ENCODE measurements at places on chromosomes 2 and 18.
A peak's percentile ranks its signal among the peaks of the same experiment; 100 is the strongest.

DNA sequence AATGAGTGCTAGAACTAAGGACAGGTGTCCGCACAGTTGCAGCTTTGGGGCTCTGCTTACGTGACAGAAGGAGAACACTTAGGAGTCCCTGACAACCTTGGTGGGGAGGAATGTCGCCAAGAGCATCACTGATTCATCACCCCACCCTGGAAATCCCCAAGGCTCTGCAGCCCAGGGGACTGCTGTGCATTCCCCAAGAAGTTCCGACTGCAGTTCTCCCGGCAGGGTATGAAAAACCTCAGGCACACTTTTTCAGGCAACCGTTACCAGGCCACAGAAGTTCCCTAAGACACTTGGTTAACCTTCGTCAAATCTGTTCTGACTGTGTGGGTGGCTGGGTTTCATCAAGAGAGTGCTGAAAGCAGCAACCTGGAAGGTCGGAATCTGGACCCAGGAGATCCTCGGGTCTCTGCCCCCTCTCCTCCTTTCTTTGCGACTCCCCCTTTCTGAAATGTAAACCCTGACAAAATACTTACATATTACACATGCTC, 192.1 kb upstream of the CXCR4 start:
- no peak for DNase-seq

GRCh38 chr2:134391751-134392160, 137.9 kb downstream of the MGAT5 start:
- no peak for DNase-seq

DNA sequence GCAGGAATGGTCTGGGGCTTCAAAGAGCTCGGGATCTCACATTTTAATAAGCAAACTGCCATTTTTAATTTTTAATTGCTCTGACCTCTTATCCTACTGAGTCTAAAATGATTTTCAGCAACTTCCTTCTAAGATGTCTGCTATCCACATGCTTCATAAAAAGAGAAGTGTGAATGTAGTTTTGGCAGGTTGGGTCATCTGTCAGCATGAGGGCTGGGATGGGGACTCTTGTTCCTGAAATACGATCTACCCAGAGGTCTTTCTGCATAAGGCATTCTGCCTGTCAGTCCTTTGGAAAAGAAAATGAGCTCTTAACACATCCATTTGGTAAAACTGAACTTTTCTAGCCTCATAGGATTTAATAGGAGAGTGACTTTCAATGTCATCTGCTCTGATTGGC, 252.8 kb upstream of the APCDD1 start:
- no peak for DNase-seq

GRCh38 chr2:121142452-121142851, 142.6 kb downstream of the TFCP2L1 start:
- DNase-seq = no peak

GRCh38 chr2:61125798-61126197, 36.2 kb upstream of the C2orf74 start:
- DNase-seq = no peak

DNA sequence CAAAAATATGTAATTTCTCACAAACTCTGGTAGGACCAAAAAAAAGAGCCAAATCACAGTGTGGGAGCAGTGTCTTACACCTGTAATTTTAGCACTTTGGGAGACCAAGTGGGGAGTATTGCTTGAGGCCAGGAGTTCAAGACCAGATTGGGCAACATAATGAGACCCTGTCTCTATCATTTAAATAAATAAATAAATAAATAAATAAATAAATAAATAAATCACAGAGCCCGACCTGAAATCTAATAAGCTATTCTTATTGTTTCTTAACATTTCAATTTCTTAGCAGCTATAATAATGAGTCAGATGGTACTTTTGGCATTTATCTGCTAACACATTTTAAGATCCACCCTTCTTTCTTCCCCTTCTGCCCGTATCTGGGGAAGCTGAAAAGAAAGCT, 1229.6 kb downstream of the SUCLG1 start:
- DNase-seq = no peak

- no peak for DNase-seq
These were observed 46.5 kb downstream of the TET3 start for GRCh38 chr2:74031221-74031620.

DNA sequence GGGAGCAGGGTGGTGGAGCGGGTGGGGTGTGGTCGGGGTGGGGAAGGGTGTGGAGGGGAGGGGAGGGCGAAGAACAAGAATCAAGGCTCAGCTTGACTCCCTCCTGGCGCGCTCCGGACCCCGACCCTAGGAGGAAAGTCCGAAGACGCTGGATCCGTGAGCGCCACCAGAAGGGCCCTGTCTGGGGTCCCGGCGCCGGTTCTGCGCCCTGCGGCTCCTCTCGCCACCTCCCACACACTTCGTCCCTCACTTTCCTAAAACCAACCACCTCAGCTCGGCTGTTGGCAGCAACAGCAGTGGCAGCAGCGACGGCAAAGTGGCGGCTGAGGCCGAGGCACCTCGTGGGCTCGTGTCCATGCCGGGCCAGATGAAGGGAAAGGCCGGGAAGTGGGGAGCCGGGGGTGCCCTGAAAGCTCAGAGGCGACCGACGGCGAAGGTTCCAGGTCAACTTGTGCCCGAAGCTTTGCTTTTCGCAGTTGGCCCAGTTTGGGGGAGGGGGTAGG, 2.1 kb downstream of the KLHL14 start:
- DNase-seq = no peak

DNA sequence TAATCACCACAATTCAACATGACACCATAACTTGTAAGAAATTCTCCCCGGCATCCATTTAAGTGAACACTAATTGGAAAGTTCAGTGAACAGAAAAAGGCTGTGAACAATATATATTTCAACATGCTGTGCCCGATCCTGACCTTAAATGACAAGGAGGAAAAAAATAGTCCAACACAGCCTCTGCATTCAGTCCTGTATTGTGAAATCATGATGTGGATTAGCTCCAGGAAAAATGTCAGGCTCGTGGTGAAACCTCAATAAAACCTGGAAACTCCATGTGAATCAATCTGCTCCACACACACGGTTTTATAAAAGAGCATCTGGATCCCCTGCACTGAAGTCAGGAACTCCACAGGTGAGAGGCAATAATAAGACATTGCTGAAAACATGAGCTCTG, 145.4 kb upstream of the SPOPL start:
- DNase-seq = no peak

GRCh38 chr18:9973470-9973869, 59.7 kb downstream of the VAPA start:
- no peak for DNase-seq

- peak; percentile 73 for DNase-seq
These were observed 115.0 kb downstream of the SPTBN1 start for GRCh38 chr2:54570925-54571694.

DNA sequence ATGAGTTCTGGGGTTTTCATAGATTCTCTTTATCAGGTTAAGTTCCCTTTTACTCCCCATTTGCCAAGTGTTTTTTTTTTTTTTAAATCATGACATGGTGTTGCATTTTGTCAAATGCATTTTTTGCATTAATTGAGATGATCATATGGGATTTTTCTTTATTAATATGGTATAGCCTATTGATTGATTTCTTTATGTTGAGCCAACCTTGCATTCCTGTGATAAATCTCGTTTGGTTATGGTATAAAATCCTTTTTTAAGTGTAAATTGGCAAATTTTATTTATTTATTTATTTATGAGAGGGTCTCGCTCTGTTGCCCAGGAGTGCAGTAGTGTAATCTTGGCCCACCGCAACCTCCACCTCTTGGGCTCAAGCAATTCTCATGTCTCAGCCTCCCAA, 81.5 kb upstream of the ACVR1 start:
- no peak for DNase-seq

- no peak for DNase-seq
These were observed 979.5 kb upstream of the CELF4 start for GRCh38 chr18:38545071-38545470.

- DNase-seq = no peak
These were observed 10.4 kb downstream of the CIB4 start for GRCh38 chr2:26630669-26631360.

- no peak for DNase-seq
These were observed 120.1 kb upstream of the TWIST2 start for GRCh38 chr2:238727585-238728329.

DNA sequence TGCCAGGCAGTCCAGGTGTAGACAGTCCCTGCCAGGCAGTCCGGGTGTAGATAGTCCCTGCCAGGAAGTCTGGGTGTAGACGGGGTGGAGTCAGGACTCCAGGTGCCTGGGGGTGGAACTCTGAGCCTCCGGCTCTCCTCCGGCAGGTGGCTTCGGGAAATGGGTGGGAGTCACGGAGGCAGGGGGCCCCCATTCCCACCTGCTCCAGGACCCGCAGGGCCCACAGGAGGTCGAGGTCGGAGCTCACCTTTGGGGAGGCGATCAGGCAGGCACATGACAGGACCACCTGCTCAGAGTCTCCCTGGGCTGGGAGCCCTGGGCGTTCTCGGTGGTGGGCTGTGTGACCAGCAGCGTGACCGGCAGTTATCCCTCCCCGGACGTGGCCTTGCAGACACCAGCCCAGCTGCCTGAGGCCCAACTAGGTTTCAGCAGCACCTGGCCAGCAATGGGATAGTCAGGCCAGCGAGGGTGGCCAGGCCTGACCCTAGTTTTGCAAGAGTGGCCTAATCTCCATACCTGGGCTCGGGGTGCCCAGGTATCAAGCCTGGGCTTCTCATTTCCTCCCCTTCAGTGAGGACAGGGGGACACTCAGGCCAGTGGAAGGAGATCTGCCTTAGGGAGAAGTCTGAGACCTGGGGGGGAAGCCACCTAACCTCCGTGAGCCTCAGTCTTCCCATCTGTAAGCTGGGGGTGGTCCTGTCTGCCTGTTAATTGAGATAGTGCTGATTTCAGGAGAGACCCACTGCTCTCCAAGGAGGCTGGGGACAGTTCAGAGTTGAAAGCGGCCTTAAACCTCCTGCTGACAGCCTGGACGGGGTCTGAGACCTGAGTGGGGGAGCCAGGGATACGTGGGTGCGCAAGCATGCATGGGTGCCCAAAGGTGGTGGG, 13.2 kb downstream of the GPC1 start:
- no peak for DNase-seq

DNA sequence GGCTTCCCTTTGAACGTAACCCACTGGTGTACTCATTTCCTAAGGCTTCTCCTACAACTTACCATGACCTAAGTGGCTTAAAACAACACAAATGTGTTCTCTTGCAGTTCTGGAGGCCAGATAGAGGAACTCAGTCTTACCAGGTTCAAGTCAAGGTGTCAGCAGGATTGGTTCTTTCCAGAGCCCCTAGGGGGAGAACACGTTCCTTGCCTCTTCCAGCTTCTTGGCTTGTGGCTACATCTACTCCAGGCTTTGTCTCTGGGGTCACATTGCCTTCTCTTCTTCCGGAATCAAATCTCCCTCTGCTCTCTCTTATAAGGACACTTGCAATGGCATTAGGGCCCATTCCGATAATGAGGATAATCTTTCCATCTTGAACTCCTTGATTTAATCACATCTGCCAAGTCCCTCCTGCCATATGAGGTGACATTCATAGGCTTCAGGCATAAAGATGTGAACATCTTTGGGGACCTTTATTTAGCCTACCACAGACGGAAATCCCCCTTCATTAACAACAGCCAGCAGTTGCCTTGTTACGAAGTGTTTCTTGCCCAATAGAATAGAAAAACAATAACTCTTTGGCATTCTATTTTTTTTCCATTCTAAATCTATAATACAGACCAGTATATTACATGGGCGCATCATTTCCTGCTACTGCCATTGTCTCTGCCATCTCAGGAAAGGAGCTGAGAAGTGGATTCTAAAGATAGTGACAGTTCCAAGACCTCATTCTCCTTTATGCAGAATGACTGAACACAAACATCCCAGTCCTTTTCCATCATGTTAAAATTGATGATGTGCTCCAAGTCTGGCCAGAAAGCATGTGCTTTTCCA, 362.0 kb downstream of the ZNF521 start:
- DNase-seq = no peak

DNA sequence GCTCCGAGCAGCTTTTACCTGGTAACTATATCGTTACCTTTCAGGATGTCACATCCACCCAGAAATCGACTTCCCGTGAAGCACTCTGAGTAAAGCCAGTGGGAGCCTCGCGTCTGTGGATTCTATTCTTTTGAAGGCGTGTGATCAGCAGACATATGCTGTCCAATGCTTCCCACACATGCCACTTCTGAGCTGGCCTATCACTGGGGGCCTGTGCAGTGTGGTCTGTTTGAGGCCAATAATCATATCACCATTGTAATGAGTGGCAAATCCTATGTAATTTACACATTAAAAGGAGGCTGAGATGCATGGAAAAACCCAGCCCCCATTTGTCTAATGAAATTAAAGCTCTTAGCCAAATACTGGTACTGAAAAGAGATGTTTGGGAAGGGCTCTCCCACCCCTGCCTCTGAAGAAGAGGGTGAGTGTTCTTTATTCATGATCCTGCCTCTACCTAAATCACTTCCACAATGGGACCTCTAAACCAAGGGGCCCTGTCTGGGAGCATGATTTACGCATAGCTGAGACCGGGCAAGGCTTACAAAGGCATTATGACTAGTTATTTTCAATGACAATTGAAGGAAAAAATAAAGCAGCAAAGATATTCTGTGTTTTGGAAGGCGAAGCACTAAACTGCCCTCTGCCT, 686.8 kb downstream of the ZEB2 start:
- no peak for DNase-seq

GRCh38 chr2:236879416-236879963, 206.2 kb upstream of the COPS8 start:
- no peak for DNase-seq

GRCh38 chr2:198452327-198452726, 647.9 kb downstream of the PLCL1 start:
- no peak for DNase-seq

DNA sequence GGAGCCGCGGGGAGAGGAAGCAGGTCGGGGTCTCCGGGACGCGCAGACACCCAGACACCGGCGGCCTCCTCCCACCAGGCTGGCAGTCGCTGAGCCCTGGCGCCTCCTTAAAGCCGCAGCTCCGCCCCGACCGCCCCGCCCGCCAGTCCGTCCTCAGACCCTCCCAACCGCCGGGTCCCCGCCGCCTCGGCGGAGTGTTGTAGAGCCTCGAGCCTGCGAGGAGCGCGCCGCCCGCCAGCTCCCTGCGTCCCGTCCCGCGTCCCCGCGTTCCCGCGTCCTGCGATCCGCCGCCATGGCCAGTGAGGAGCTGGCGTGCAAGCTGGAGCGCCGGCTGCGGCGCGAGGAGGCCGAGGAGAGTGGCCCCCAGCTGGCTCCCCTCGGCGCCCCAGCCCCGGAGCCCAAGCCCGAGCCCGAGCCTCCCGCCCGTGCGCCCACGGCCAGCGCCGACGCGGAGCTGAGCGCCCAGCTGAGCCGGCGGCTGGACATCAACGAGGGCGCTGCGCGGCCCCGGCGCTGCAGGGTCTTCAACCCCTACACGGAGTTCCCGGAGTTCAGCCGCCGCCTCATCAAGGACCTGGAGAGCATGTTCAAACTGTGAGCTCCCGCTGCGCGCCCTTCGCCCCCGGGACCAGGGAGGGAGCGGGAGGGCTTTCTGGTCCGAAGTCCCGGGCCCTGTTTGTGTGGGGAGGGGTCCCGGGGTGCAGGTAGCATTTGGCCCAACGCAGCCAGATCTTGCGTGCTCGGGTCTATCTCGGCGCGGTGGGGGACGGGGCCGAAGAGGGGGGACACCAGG, at the start of gene EFHD1:
Gene EFHD1, plus strand, starts transcription at position 192 of the 793 bp plus-strand sequence. Its CDS starts 101 bp downstream, at position 293.
- peak; percentile 54 for DNase-seq

DNA sequence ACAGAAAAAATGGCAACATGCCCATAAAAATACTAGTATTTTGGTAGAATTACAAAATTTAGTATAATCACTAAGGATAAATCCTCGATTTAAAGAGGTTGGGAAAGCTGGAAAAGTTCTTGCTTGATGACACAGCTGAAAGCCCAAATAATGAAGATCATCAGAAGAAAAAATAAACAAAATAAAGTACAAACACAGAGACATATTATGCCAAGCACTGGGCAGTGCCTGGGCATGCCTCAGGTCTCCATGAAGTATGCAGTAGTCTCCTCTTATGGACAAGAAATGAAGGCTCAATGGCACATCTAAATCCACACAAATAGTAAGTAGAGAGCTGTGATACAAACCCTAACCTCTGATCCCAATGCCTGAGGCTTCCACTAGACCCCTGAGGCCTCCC, 57.7 kb downstream of the RNU4ATAC start:
- DNase-seq = no peak

Measured in CD8-positive, alpha-beta memory T cell (primary cell).